Uterus (tissue), 4 donors: ENCODE measurements at places on chromosomes 2 and 18.

GRCh38 chr2:74502720-74503505 is 3.5 kb upstream of the LBX2 start:
- peaks cover 26% of the 10 kb centered on the region for H3K27me3 ChIP-seq
- DNase-seq, result peak; percentile 61
- no peaks in the 10 kb centered on the region for H3K36me3 ChIP-seq
- H3K27ac ChIP-seq, result no peak overlapping the region
- H3K4me3 ChIP-seq, result peak overlapping the region; percentile 38

DNA sequence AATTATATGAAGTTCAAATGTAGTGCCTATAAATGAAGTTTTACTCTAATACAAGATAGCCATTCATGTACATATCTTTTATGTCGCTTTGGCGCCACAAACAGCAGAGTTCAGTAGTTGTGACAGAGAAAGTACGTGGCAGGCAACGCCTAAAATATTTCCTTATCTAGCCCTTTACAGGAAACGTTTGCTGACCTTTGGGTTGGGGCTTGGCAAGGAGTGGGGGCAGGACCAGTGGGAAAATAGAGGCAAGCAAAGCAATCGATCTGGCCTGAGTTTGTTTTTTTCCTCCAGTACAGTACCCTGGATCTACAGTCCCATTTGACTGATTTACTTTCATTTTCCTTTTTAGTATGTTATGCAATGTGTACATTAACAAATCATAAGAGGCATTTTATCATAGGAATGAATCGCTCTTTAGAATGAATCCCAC is 13.1 kb downstream of the CCDC68 start:
- H3K27me3 ChIP-seq, result no peaks in the 10 kb centered on the region
- H3K27ac ChIP-seq, result no peak overlapping the region
- DNase-seq, result no peak
- H3K4me1 ChIP-seq, result no peaks in the 10 kb centered on the region
- peak overlapping the region; percentile 9 for H3K4me3 ChIP-seq

- H3K27ac ChIP-seq, result no peak overlapping the region
- H3K4me3 ChIP-seq, result no peak overlapping the region
- H3K27me3 ChIP-seq, result no peaks in the 10 kb centered on the region
- H3K36me3 ChIP-seq, result no peaks in the 10 kb centered on the region
- H3K4me1 ChIP-seq, result no peaks in the 10 kb centered on the region
Measured at GRCh38 chr2:185785156-185785555, 46.6 kb downstream of the FSIP2 start.

GRCh38 chr2:3459185-3460015 is 59.9 kb downstream of the ADI1 start:
- H3K27me3 ChIP-seq, result no peaks in the 10 kb centered on the region
- no peak overlapping the region for H3K4me3 ChIP-seq
- no peaks in the 10 kb centered on the region for H3K36me3 ChIP-seq
- no peaks in the 10 kb centered on the region for H3K4me1 ChIP-seq
- no peak overlapping the region for H3K27ac ChIP-seq
- peak; percentile 12 for DNase-seq

- peaks cover 3% of the 10 kb centered on the region for H3K4me1 ChIP-seq
- no peak overlapping the region for H3K4me3 ChIP-seq
- DNase-seq, result no peak
Measured at GRCh38 chr2:128564551-128564950, 245.9 kb upstream of the HS6ST1 start.

GRCh38 chr2:144376460-144376859 is 143.5 kb downstream of the ZEB2 start:
- no peaks in the 10 kb centered on the region for H3K4me1 ChIP-seq
- H3K27me3 ChIP-seq, result no peaks in the 10 kb centered on the region

GRCh38 chr2:8661235-8661634 is 20.6 kb upstream of the ID2 start:
- H3K27me3 ChIP-seq, result no peaks in the 10 kb centered on the region
- no peaks in the 10 kb centered on the region for H3K4me1 ChIP-seq
- no peak overlapping the region for H3K4me3 ChIP-seq

DNA sequence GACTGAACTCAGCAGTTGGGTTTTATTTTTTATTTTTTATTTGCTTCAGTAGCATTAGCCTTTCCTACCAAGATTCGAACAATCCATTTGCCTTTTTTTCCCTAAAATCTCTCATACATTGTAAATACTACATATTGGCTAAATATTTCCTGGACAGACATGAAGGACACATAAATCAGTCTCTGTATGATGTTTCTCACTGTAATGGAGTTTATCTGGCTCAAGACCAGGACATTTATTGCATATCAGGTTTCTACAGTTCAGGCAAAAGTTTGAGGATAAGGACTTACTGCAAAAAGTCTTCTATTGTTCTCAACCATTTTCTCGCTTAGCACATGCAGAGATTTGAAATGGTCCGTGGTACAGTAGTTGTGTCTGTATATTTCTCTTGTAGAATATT is 3.3 kb downstream of the CLUL1 start:
- H3K4me1 ChIP-seq, result no peaks in the 10 kb centered on the region
- no peaks in the 10 kb centered on the region for H3K36me3 ChIP-seq
- H3K27ac ChIP-seq, result no peak overlapping the region
- no peak for DNase-seq
- H3K4me3 ChIP-seq, result no peak overlapping the region
- no peaks in the 10 kb centered on the region for H3K27me3 ChIP-seq

- no peak for DNase-seq
- H3K4me3 ChIP-seq, result no peak overlapping the region
- H3K27ac ChIP-seq, result no peak overlapping the region
- no peaks in the 10 kb centered on the region for H3K4me1 ChIP-seq
Measured at GRCh38 chr18:3162181-3162580, 57.6 kb downstream of the MYOM1 start.

- no peaks in the 10 kb centered on the region for H3K4me1 ChIP-seq
- H3K27me3 ChIP-seq, result no peaks in the 10 kb centered on the region
- no peaks in the 10 kb centered on the region for H3K36me3 ChIP-seq
- H3K4me3 ChIP-seq, result no peak overlapping the region
- DNase-seq, result no peak
- H3K27ac ChIP-seq, result no peak overlapping the region
Measured at GRCh38 chr2:73448856-73449255, 63.2 kb downstream of the ALMS1 start.

DNA sequence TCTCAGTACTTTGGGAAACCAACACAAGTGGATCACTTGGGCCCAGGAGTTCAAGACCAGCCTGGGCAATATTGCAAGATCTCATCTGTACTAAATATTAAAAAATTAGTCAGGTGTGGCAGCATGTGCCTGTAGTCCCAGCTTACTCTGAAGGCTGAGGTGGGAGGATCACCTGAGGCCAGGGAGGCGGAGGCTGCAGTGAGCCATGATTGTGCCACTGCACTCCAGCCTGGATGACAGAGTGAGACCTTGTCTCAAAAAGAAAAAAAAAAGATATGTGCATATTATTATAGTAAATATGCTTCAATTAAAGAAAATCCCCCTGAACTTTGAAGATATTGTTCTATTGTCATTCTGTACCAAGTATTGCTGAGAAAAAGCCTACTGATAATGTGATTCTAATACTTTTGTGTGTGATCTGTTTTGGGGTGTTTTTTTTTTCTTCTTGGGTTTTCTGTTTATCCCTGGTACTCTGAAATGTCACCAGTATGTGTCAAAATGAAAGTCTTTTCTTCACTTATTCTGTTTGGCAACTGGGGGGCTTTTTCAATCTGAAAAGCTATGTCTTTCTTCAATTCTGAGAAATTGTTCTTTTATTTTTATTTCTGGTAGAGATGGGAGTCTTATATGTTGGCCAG is 13.2 kb downstream of the NEURL3 start:
- no peaks in the 10 kb centered on the region for H3K27me3 ChIP-seq
- no peaks in the 10 kb centered on the region for H3K36me3 ChIP-seq
- H3K4me1 ChIP-seq, result no peaks in the 10 kb centered on the region
- no peak overlapping the region for H3K4me3 ChIP-seq
- H3K27ac ChIP-seq, result no peak overlapping the region

- H3K4me1 ChIP-seq, result no peaks in the 10 kb centered on the region
- DNase-seq, result no peak
- H3K36me3 ChIP-seq, result no peaks in the 10 kb centered on the region
- H3K4me3 ChIP-seq, result peak overlapping the region; percentile 42
- H3K27ac ChIP-seq, result peak overlapping the region; percentile 91
Measured at GRCh38 chr18:9334973-9335696, 562 bp downstream of the TWSG1 start.

DNA sequence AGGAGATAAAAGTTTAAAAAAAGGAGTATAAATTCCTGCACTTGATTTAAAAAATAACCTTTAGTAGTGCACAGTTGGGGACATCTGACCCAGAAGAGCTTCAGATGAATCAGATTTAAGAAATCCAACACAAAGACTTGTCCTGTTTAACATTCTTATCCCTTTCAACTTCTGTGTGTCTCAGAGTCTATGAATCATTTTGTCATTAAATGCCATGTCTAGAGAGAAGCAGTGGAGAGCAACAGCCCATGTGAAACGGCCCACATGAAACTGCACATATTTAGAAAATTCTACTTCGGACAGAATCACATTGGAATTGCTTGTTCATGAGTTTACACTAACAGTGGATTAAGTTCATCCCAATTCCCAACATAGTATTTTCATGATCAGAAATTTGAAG is 278.6 kb downstream of the SLC8A1 start:
- H3K27ac ChIP-seq, result no peak overlapping the region
- H3K27me3 ChIP-seq, result no peaks in the 10 kb centered on the region
- no peaks in the 10 kb centered on the region for H3K4me1 ChIP-seq
- H3K4me3 ChIP-seq, result no peak overlapping the region
- no peak for DNase-seq
